ENCODE measurements at places on chromosomes 5 and 9.

GRCh38 chr9:128718475-128718874, 5.5 kb downstream of the ZDHHC12 start:
- DNase-seq, result no peak

- no peak for DNase-seq
Observed at GRCh38 chr5:73426034-73426433, 22.5 kb downstream of the FOXD1 start.

DNA sequence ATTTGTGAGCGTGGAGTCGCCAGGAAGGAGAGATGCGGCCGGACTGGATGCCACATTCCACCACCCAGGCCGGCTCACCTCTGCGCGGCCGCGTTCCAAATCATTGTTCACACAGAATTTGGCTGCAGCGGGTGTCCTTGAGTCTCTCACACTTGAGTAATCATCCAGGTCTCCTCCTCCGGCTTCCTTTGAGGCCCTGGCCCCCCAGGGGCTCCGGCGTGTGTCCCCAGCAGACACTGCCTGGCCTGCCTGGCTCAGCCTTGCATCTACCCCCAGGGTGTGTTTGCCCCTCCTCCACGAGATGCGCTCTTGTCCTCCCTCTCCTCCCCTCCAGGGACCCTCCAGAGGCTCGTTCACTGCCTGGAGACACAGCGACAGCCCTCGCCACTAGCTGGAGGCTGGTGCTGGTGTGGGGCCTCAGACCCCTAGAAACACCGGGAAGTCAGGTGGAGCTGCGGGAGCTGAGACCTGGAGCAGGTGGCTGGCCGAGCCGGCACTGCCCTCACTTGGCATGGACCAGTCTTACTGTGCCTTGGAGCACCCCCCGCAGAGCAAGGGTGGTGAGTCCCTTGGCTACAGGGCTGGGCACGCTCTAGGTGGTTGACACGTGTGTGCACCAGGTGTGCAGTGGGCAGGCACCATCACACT, 7.0 kb upstream of the SLC9A3 start:
- no peak for DNase-seq

GRCh38 chr5:64818245-64818644, 49.5 kb downstream of the CWC27 start:
- DNase-seq, result no peak

- no peak for DNase-seq
Observed at GRCh38 chr9:134378901-134379338, 52.7 kb downstream of the RXRA start.

GRCh38 chr9:22108581-22109370, 99.7 kb upstream of the CDKN2B start:
- no peak for DNase-seq

DNA sequence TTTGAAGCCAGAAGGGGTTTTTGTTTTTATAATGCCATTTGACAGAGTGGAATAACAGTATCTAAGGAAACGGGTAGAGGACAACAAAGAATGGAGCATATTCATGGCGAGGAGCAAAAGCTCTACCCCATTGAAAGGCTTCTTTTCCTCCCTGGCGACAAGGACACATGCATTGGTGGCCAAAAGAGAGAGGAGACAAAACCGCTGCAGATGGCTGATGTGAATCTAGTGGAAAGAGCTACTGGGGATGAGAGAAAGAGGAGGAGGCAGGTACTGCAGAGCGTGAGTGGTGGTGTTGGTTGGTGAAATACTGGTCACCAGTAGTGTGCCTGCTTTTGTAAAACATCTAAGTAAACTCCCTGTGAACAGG, 491 bp downstream of the APC start:
- DNase-seq, result no peak

- DNase-seq, result no peak
Observed at GRCh38 chr5:132259069-132259851, 1.8 kb downstream of the PDLIM4 start.

GRCh38 chr5:32462618-32463017, 18.1 kb upstream of the ZFR start:
- peak; percentile 77 for DNase-seq

GRCh38 chr9:15670246-15670645, 117.4 kb downstream of the CCDC171 start:
- DNase-seq, result no peak

GRCh38 chr5:57193757-57194413, 20.0 kb downstream of the GPBP1 start:
- DNase-seq, result no peak

GRCh38 chr5:60701321-60701968, 1.5 kb upstream of the DEPDC1B start:
- no peak for DNase-seq
